ENCODE measurements at places on chromosomes 1 and 21. TPM values are rescaled to one million over a fixed set of nuclear protein-coding genes. Genes with fewer than 3 reads are reported as not detected.

Gene ST6GALNAC3
- 1.2 TPM for total RNA-seq

Gene HENMT1
- total RNA-seq = 4.5 TPM

Gene KRTAP13-2
- total RNA-seq = not detected

Gene TMPRSS15
- not detected for total RNA-seq

Gene FAM131C
- total RNA-seq = 15.5 TPM

Gene ACTA1
- not detected for total RNA-seq

Gene COL11A1
- total RNA-seq = 4.3 TPM

Gene LCE2A
- total RNA-seq = not detected

Gene CELA3A
- not detected for total RNA-seq

Gene HMCN1
- 0.03 TPM for total RNA-seq

Gene FNDC5
- 0.75 TPM for total RNA-seq

Gene HES2
- 3.1 TPM for total RNA-seq

Gene TSPAN1
- total RNA-seq = 2.3 TPM

Gene ANKRD34A
- 0.23 TPM for total RNA-seq

Gene CFAP57
- total RNA-seq = 0.31 TPM

Gene FCRL6
- total RNA-seq = not detected

Gene NAV1
- total RNA-seq = 16.4 TPM

Gene PYGO2
- total RNA-seq = 23.3 TPM

Gene YBEY
- 30.3 TPM for total RNA-seq

Gene SFN
- 487 TPM for total RNA-seq

Gene CFHR1
- 0.39 TPM for total RNA-seq

Gene TAF1A
- total RNA-seq = 13.4 TPM

Gene H6PD
- 4.6 TPM for total RNA-seq

Gene OVAAL
- not detected for total RNA-seq

Gene IGSF9
- total RNA-seq = 0.29 TPM

Gene CRB1
- not detected for total RNA-seq

Gene ZSCAN20
- total RNA-seq = 1.9 TPM

Gene SIPA1L2
- 9.3 TPM for total RNA-seq

Gene TMOD4
- total RNA-seq = 0.30 TPM

Gene PGM1
- total RNA-seq = 36.1 TPM

Gene CACHD1
- 1.9 TPM for total RNA-seq

Gene CFAP107
- not detected for total RNA-seq

Gene FMO4
- 1.2 TPM for total RNA-seq
